Lung microvascular endothelial cell (primary cell): ENCODE measurements at places on chromosomes 4 and X.
A peak's percentile ranks its signal among the peaks of the same experiment; 100 is the strongest.

DNA sequence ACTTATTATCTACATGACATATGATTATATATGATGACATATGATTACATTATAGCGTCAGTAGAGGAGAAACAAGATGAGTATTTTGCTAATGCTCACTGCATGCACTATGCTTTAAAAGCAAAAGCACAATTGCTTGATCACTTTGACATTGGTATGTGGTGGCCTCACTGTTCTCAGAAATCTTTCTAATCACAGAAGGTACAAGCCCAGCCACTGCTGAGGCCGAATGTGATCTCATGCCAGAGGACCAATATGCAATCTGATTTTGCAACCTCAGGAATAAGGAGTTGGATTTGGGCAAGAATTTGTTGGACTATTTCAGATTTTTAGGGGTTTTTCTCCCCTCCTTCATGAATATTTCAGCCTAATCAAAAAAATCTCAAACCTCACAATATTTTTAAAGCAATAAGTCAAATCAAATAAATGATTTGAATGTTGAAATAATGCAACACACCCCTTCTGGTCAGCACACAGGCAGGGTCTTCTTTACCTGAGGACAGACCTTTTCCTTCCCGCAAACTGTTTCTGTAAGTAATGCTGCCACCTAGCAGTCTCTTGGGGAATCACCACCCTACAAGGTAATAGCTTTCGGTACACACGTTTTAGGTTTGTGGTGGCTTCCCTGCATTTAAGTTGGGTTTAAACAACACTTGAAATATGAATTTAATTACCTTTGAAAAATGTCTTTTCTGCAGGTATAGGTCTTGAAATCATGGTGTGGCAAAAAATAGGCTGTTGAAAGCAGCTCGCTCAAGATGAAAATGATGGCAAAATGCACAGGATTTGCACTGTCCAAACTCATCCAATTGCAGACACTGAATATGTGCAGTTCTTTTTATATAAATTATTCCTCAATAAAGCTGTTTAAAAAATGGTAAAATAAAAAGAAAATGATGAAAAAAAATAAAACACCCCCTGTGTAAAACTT is 4.8 kb upstream of the CXCL13 start:
- DNase-seq, result peak; percentile 39

GRCh38 chr4:157768419-157768818 is 404.4 kb downstream of the GASK1B start:
- DNase-seq, result no peak

- DNase-seq, result no peak
Measured at GRCh38 chrX:63613531-63614028, 171.4 kb downstream of the ARHGEF9 start.

DNA sequence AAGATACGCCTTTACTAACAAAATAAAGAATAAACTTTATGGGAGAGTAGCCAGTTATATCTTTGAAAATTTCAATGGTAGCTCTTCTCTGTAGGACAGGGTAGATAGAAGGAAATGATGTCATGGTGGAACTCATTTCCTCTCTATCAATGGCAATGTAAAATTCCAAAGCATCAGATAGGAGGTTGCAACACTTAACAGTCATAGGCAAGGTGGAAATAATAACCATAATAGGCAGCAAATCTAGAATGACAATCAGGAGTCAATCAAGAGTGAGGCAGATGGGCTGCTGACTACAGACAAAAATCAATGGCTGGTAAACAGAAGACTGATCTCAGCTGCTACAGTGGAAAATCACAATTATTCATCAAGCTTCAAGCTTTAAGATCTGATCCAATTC is 53.9 kb upstream of the TET2 start:
- DNase-seq, result peak; percentile 90

GRCh38 chr4:154047733-154048132 is 258.9 kb upstream of the SFRP2 start:
- no peak for DNase-seq

DNA sequence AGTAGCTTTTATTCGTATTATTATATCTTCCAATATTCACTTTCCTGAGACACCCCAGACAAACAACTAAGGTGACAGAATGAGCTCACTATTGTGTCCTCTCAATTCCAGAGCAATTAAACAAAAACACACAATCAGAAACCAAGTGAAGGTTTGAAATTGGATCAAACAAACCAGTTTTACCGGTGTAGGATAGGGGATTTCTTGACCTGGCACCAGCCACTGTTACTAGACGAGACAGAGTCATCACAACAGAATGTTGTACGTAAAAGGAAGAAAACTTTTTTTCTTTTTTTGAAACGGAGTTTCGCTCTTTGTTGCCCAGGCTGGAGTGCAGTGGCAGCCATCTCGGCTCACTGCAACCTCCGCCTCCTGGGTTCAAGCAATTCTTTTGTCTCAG is 43.7 kb downstream of the LDOC1 start:
- DNase-seq, result no peak
